ENCODE measurements at places on chromosomes 5 and 9. TPM values are rescaled to one million over a fixed set of nuclear protein-coding genes. Genes with fewer than 3 reads are reported as not detected.

The TLN1 gene
- total RNA-seq: 233 TPM

The PPP3R2 gene
- not detected for total RNA-seq

The GLRA1 gene
- total RNA-seq: not detected

The SLC6A19 gene
- not detected for total RNA-seq

The TMEM167A gene
- total RNA-seq: 98.5 TPM
